ENCODE measurements at places on chromosomes 2 and 18. TPM values are rescaled to one million over a fixed set of nuclear protein-coding genes. Genes with fewer than 3 reads are reported as not detected.
A peak's percentile ranks its signal among the peaks of the same experiment; 100 is the strongest.

C1QL2 gene
- not detected for total RNA-seq

POTEI gene
- not detected for total RNA-seq

CNTNAP5 gene
- not detected for total RNA-seq

SERPINB4 gene
- total RNA-seq = not detected

NIF3L1 gene
- total RNA-seq = 37.6 TPM

CD226 gene
- total RNA-seq = 95.4 TPM

LGALSL gene
- 1.1 TPM for total RNA-seq

ARHGAP15 gene
- total RNA-seq = 101 TPM

DNA sequence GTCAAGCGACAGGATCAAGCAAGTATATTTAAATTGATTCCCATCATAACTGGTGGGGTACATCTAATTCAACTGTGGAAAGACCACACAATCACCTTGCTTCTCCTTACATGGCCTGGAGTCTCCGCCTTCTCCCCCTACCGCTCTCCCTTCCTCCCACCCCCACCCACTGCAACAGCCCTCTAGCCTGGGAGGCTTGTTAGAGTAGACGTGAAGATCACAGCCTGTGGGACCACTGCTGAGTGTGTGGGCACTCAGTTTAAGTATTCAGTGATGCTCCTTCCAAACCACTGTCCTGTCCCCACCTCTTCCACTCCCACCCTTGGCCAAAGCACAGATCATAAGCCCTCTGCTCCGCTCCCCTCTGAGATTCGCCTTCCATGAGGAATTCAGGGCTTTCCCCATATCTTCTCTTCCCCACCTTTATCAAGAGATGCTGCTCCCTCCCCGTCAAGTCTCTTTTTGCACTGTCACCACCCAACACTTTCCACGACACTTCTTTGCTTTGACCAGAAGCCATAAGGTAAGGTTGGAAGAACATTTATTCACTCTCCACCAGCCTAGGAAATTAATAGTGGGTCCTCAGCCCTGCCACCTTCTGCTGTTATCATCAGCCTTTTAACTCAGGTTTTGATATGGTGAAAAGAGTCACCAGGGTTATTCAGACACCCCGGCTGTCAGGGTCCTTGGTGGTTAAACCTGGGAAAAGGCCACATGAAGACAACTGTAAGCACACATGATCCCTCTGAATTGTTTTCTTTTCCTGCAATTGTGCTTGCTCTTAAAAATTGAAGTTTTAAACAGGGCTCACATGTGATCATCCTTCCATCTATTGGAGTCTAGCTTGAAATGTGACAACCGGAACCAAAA is 1.7 kb downstream of the METTL4 start:
- no peaks in the 10 kb centered on the region for H3K27me3 ChIP-seq
- H3K4me1 ChIP-seq = peaks cover 47% of the 10 kb centered on the region
- H3K27ac ChIP-seq = peak overlapping the region; percentile 21

GRCh38 chr2:144660518-144661316 is 140.8 kb upstream of the ZEB2 start:
- no peak overlapping the region for H3K4me3 ChIP-seq
- peaks cover 12% of the 10 kb centered on the region for H3K4me1 ChIP-seq
- H3K27ac ChIP-seq = no peak overlapping the region
- no peak for DNase-seq
- H3K27me3 ChIP-seq = peaks cover 6% of the 10 kb centered on the region

DNA sequence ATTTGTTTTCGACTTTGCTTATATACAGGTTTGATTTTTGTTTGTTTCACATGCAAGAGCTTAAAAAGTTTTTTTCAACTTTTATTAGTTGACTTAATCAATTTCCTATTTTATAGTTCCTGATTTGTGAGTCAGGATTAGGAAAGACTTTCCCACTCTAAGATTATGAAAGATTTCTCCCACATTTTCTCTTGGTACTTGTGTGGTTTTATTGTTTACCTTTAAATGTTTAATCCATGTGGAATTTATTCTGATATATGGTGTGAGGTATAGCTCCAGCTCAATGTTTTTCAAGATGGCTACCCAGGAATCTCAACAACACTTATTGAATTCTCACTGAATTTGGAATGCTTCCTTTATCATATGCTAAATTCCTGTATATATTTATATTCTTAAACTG is 117.8 kb upstream of the LGALSL start:
- no peak overlapping the region for H3K27ac ChIP-seq
- peaks cover 18% of the 10 kb centered on the region for H3K4me1 ChIP-seq
- H3K4me3 ChIP-seq = no peak overlapping the region
- H3K36me3 ChIP-seq = no peaks in the 10 kb centered on the region
- peaks cover 7% of the 10 kb centered on the region for H3K27me3 ChIP-seq

DNA sequence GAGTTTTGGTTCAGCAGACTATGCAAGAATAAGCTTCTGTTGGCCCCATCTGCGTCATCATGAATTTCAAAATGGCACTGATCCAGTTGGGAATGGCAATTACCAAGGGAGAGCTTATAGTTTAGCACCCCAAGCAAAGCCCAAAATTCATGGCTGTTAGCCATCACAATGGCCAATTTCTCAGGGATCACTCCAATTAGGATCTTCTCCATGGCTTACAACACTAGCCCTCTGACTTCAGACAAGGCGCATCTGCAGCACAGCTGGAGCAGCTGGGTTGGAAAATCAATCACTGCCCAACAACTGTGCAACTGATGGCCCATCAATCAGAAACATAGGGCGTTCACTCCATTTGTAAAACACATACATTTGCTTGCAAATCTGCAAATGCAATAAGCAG is 273.6 kb downstream of the SRBD1 start:
- H3K4me1 ChIP-seq = no peaks in the 10 kb centered on the region
- H3K36me3 ChIP-seq = no peaks in the 10 kb centered on the region
- H3K4me3 ChIP-seq = no peak overlapping the region
- H3K27me3 ChIP-seq = peaks cover 12% of the 10 kb centered on the region
- no peak overlapping the region for H3K27ac ChIP-seq

- no peak overlapping the region for H3K4me3 ChIP-seq
- peaks cover 1% of the 10 kb centered on the region for H3K4me1 ChIP-seq
- no peak for DNase-seq
- peaks cover 16% of the 10 kb centered on the region for H3K36me3 ChIP-seq
These were observed 6.7 kb downstream of the TUBB6 start for GRCh38 chr18:12314591-12315305.

DNA sequence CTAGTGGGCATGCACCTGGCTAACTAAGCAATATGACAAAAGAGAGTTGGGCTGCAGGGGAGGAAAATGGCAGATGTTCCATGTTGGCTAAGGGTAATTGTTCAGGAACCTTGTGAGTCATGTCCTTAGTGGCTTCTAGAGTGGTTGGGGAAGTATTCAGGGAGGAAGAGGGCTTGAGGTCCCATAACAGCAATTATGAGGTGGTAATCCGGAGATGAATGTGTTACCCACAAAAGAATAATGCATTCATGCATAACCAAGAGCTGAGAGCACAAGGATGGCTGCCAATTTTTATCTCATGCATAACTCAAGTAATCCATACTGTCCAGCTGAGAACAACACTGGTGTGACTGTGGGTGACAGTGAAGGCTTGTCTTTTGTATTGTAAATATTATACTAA is 42.9 kb downstream of the TMEFF2 start:
- no peak overlapping the region for H3K4me3 ChIP-seq
- H3K36me3 ChIP-seq = no peaks in the 10 kb centered on the region
- H3K4me1 ChIP-seq = peaks cover 2% of the 10 kb centered on the region
- H3K27ac ChIP-seq = no peak overlapping the region
- DNase-seq = no peak

- DNase-seq = no peak
- H3K4me1 ChIP-seq = no peaks in the 10 kb centered on the region
- peaks cover 3% of the 10 kb centered on the region for H3K36me3 ChIP-seq
- no peaks in the 10 kb centered on the region for H3K27me3 ChIP-seq
These were observed 2148.5 kb upstream of the PIK3C3 start for GRCh38 chr18:39806525-39806924.

DNA sequence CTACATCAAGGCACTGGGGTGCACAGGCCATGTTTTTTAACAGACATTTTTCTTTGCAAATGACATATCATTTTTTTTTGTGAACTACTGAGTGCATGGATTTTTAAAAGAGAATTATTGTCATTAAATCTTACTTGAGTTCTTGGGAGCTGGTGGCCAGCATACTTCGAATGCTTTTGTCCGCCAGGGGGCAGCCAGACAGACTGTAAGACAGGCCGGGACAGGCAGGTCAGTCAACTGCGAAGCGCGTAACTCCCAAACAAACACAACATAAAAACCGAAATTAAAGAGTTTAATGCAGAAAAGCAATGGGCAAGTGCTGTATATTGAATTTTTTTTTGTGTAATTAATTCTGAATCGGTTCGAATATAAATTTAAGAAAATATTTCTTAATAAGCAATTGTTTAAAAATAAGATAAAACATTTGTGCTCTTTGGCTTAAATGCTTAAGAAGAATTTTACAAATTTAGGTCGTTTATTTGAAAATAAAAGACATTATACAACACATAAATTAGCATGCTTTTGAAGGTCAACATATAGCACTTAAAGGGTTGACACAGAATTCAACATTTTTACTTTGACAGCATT is 142.2 kb upstream of the PXDN start:
- no peaks in the 10 kb centered on the region for H3K36me3 ChIP-seq
- H3K27me3 ChIP-seq = peaks cover 13% of the 10 kb centered on the region
- peak; percentile 48 for DNase-seq
- no peaks in the 10 kb centered on the region for H3K4me1 ChIP-seq

- no peak for DNase-seq
- no peaks in the 10 kb centered on the region for H3K36me3 ChIP-seq
- no peak overlapping the region for H3K27ac ChIP-seq
- H3K4me1 ChIP-seq = no peaks in the 10 kb centered on the region
These were observed 7.4 kb downstream of the PTRHD1 start for GRCh38 chr2:24785671-24786321.

GRCh38 chr2:219418155-219419011 is at the start of gene DES:
Gene DES (plus strand): TSS chr2:219418377. CDS start chr2:219418463, 86 bp downstream.
- peaks cover 45% of the 10 kb centered on the region for H3K27me3 ChIP-seq
- H3K36me3 ChIP-seq = no peaks in the 10 kb centered on the region
- H3K27ac ChIP-seq = no peak within 1 kb of the TSS
- no peak within 1 kb of the TSS for H3K4me3 ChIP-seq
- H3K4me1 ChIP-seq = no peaks in the 10 kb centered on the region

- peaks cover 3% of the 10 kb centered on the region for H3K27me3 ChIP-seq
- H3K4me3 ChIP-seq = no peak overlapping the region
- peaks cover 50% of the 10 kb centered on the region for H3K36me3 ChIP-seq
- H3K27ac ChIP-seq = no peak overlapping the region
- peaks cover 34% of the 10 kb centered on the region for H3K4me1 ChIP-seq
- DNase-seq = no peak
These were observed 26.0 kb downstream of the PLEK start for GRCh38 chr2:68391099-68391498.

DNA sequence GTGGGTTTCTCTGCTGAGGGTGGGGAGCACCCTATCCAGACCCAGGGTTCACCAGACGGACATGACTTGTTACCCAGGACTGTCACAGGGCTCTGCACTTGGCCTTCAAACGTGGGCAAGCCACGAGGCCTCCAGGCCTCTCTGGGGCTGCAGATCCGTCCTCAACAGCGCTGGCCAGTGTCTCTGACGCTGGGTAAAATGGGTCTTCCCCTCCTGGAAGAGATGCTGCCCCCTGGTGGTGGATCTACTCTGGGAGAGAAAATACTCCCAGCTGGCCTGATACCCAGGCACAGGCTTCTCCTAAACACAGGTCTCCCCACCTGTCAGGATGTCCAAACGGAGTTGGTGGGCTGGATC is 3.7 kb downstream of the GPR17 start:
- H3K27me3 ChIP-seq = no peaks in the 10 kb centered on the region
- H3K27ac ChIP-seq = no peak overlapping the region
- H3K4me1 ChIP-seq = peaks cover 7% of the 10 kb centered on the region
- no peak overlapping the region for H3K4me3 ChIP-seq
- DNase-seq = peak; percentile 87

DNA sequence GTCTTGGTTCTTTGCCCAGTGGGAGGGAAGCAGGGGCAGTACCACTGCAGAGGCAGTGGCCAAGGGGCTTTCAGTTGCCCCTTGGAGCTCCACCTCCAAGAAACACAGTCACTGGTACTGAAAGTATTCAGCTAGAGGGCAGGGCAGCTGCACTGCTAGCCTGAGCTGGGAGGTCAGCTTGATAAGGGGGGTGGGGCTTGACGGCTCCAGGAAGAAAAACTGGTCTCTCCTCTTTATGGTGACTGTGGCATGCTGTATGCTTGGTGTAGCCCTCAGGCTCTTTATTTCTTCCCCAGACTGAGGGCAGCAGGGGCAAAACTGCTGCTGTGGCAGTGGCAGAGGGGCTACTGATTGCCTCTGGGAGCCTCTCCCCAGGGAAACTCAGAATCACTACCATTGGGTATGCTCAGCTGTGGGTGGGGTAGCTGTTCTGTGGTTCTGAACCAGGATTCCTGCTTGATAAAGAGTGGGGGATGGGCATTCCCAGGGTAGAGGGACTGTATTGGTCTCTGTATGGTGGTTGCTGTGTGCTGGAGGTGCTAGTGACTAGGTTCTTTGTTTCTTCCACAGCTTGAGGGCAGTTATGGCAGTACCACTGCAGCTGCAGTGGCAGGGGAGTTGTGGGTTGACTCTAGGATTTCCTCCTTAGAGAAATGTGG is 134.6 kb upstream of the SCN7A start:
- H3K27me3 ChIP-seq = no peaks in the 10 kb centered on the region
- DNase-seq = no peak
- H3K4me1 ChIP-seq = no peaks in the 10 kb centered on the region
- H3K4me3 ChIP-seq = no peak overlapping the region

DNA sequence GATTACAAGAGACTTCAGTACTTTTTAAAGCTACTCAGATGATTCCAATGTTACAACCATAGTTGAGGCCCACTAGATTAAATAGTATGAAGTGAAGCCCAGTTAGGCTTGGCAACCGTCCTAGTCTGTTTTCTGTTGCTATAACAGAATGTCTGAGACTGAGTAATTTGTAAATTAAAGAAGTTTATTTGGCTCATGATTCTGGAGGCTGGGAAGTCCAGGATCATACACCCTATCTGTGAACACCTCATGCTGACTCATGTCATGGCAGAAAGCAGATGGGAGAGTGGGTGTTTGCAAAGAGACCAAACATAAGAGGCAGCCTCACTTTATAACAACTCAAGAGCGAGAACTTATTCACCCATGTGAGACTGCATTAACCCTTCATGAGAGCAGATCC is 63.1 kb downstream of the CCDC150 start:
- H3K27ac ChIP-seq = no peak overlapping the region
- no peaks in the 10 kb centered on the region for H3K27me3 ChIP-seq
- H3K36me3 ChIP-seq = peaks cover 19% of the 10 kb centered on the region
- DNase-seq = no peak
- no peak overlapping the region for H3K4me3 ChIP-seq

GRCh38 chr2:187951470-187952218 is 340.0 kb upstream of the GULP1 start:
- no peaks in the 10 kb centered on the region for H3K4me1 ChIP-seq
- DNase-seq = no peak
- no peak overlapping the region for H3K27ac ChIP-seq
- no peaks in the 10 kb centered on the region for H3K27me3 ChIP-seq

DNA sequence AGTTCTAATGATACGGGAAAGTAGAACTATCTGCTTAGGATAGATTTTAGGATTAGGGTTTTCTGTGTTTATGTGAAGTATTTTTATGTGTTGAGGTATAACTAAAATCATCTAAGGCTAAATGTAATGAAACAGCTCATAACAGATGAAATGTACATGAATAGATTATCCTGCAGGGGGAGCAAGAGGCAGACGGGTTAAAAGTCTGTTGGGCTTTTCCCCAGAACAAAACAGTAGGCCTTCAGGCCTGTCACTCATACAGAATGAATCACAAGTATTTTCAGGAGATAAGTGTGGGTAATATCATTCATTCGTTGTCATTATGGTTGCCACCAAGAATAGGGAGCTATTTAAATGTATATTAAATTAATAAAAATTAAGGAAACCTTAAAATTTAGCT is 107.9 kb upstream of the IL1R2 start:
- H3K27me3 ChIP-seq = no peaks in the 10 kb centered on the region
- no peak overlapping the region for H3K27ac ChIP-seq
- H3K4me1 ChIP-seq = peaks cover 2% of the 10 kb centered on the region
- H3K36me3 ChIP-seq = peaks cover 30% of the 10 kb centered on the region
- no peak for DNase-seq
